ENCODE measurements at places on chromosomes 4 and X.
A peak's percentile ranks its signal among the peaks of the same experiment; 100 is the strongest.

GRCh38 chrX:110699109-110699508, 96.5 kb downstream of the CHRDL1 start:
- no peak for DNase-seq

GRCh38 chr4:112526061-112526460, 10.1 kb upstream of the NEUROG2 start:
- DNase-seq: no peak

DNA sequence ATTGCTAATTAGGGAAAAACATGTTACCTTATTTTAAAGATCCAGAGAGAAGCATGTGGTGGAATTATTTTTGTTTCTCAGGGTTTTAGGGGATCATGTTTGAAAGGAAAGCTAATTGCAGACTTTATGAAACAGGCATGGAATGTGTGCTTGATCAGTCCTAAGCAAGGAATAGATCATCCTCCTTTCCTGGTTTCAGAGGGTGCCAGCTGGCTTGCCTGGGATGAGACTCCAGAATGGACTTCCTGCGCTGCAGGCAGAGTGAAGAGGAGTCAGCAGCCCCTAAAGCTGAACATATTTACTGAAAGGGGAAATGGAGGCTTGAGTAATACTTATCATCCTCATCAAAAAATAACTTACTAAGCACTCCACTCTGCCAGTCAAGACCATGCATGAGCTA, 13.3 kb downstream of the FGF5 start:
- no peak for DNase-seq

- DNase-seq: peak; percentile 19
Measured at GRCh38 chr4:26028793-26029567, 115.0 kb downstream of the SMIM20 start.

DNA sequence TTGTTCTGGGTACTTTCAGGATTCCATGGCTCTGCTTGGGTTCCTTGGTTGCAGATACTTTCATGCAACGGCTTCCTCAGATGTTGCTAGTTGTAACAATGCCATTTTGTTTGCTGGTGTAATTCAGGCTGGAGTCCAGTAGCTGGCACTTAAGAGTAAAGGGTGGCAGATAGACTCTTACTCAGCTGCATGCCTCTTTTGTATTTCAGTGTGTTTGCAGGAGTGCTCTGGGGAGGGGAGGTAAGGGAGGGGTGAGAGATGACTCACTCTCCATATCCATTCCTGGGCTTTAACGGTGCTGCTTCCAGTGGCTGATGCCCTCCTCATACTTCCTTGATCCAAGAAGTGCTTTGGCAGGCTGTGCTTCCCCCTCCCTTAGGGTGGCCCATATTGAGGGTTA, 155.2 kb downstream of the ZNF330 start:
- no peak for DNase-seq

DNA sequence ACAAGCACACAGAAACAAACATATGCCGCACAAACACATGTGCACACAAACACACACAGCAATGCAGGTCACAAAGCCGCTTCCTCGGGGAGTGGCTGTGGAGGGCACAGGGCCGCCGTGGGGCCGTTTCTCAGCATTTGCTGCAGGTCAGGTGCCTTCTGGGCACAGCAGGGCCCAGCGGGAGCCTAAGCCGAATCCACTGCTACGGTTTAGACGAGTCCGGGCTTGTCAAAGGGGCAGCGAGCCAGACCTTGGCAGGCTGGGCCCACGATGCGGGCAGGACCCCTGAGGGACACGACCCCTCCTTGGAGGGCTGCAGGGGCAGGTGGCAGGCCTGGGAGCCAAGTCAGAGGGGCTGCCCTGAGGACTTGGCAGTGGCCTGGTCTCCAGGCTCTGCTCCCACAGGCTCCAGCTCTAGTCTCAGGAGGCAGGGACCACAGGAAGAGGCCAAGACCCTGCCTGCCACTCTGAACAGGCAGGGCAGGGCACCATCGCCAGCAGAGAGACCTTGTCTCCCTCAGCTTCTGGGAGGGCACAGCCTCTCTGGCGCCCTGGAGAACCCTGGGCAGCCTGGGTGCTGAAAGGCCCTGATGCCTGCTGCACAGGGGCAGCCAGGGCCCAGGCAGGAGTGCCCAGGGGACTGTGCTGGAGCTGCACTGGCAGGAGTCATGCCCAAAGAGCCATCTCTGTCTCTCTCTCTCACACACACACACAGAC, 5.5 kb upstream of the ATP2B3 start:
- no peak for DNase-seq

- no peak for DNase-seq
Measured at GRCh38 chr4:176676901-176677300, 115.8 kb downstream of the VEGFC start.

DNA sequence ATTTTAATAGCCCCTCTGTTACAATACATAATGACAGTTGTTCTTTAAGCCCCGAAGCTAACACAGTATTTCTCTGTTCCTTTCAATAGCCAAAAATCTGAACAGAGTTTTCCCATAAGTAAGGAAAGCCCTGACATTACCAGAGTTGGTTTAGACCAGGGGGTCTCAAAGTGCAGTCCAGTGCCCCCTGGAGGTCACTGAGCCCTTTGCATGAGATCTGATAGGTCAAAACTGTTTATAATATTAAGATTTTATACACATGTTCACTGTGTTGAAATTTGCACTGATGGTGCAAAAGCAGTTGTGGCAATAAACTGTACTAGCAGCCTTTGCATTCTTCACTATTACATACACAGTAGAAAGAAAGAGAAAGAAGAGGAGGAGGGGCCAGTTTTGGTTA, 177.1 kb downstream of the SPANXN3 start:
- DNase-seq: no peak

- DNase-seq: no peak
Measured at GRCh38 chrX:136295380-136295779, 5.4 kb upstream of the ADGRG4 start.
